CD4-positive, alpha-beta T cell treated with Interleukin-15 for 4 hours (primary cell): ENCODE measurements at places on chromosomes 7 and 10.

- DNase-seq: no peak
Measured at GRCh38 chr10:28982974-28983373, 305.7 kb downstream of the BAMBI start.

GRCh38 chr10:22631646-22632278 lies 82.6 kb downstream of the PIP4K2A start:
- no peak for DNase-seq

GRCh38 chr10:78047314-78047891 lies 13.7 kb downstream of the RPS24 start:
- DNase-seq: peak; percentile 77

GRCh38 chr7:93890464-93891068 lies at the start of gene TFPI2:
Gene TFPI2, minus strand, starts transcription at chr7:93890753. Its CDS starts 75 bp downstream, at chr7:93890678.
- no peak for DNase-seq

DNA sequence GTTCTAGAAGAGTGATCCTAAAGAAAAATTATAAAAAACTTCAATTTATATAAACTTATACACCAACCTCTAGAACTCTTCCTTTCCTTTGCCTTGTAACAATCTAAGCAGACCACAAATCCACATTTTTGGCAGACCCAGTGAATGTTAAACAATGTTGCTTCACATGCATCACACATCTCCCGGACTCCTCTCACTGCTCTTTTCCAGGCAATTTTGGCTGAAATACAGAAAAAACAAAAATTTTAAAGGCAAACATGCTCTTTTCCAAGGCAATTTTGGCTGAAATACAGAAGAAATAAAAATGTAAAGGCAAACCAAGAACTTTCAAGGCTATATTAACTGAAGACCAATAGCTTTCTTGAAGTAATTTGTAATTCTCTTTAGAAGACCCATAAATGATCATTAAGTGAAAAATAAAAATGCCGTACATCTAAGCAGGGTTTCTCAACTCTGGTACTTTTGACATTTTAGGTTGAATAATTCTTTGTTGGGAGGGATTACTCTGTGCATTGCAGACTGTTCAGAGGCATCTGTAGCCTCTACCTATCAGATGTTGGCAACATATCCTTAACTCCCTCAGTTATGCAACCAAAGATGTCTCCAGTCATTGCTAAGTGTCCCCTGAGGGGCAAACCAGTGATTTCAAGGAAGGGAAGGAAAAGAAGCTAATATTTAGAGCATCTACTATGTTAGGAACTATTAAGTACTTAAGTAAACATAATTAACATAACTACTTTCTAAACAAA lies 64.4 kb downstream of the NRBF2 start:
- no peak for DNase-seq

GRCh38 chr7:1532456-1533254 lies 2.2 kb downstream of the MAFK start:
- peak; percentile 69 for DNase-seq

DNA sequence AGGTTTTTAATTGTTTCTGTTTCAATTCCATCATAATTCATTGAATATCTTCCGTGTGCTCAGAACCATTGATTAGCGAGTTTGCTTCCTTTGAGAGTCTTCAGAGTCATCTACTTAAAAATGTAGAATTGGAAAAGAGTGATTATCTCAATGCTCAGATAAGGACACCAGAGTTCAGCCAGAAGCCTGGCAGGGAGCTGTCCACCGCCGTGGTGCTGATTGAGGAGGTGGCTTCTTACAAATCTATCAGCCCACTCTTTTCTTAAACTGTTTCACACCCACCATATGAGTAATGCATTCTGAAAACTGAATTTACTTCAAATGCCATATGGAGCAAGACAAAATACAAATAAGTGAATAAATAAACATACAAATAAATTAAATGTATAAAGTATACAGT lies 79.3 kb downstream of the INSYN2A start:
- no peak for DNase-seq

- DNase-seq: peak; percentile 54
Measured at GRCh38 chr10:32377458-32378259, 30.7 kb upstream of the EPC1 start.

GRCh38 chr7:93031795-93032194 lies 86.0 kb downstream of the SAMD9 start:
- DNase-seq: no peak

DNA sequence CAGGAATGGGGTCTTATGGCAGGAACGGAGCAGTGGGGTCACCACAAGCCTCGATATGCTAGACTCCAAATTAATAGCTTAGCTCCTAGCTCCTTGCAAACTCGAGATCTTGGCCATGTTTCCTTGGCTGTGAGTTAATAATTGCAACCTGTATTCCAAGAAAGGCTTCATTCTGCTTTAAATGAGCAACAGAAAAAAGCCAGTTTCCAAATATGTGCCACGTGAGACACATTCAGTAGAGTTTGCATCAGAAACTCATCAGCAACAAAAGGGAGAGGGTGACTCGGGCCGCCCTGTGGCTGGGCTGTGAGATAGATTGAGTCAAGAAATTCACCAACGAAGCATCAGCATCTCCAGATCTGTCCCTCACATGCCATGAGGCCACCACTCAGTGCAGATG lies 112.0 kb downstream of the NPTX2 start:
- DNase-seq: no peak

GRCh38 chr10:118981946-118982345 lies 47.6 kb upstream of the NANOS1 start:
- DNase-seq: no peak

DNA sequence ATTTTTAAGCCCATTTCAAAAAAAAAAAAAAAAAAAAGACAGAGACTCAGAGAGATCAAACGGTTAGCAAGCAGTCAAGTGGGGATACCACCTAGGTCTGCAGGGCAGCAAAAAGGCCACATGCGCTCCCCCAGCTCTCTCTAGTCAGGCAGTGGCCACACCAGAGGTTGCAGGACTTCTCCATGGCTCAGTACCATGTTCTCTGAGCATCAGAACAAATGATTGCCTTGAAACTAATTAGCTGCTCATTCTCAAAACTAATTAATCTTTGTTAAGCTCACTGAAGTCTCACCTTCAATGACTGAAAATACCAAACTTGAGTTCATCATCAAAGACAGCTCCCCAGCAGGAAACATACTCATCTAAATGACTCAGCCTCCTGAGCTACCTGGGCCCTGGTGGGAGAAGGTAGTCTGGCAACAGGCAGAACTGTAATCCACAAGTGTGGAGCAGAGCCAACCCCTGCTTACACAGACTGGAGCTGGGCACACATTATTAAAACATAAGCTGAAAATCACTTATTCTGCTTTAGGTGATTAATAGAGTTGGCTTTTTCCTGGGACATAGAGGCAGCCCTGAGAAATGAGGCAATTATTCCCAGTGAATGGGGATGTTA lies 319.6 kb downstream of the GRID1 start:
- DNase-seq: peak; percentile 6

DNA sequence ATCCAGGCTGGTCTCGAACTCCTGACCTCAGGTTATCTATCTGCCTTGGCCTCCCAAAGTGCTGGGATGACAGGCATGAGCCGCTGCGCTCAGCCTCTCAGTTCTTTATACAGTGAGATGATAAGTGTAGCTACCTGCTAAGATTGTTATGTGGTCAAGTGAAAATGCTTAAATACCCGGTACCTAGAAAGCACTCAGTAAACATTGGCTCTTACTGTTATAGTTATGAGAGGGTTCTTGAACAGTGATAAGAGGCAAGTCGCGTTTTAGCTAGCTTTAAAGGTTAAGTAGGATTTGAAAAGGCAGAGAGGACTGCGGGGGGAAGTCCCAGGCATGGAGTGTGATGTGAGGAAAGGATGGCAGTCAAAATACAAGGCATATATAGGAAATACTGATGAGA lies 4.5 kb downstream of the ZKSCAN1 start:
- no peak for DNase-seq

GRCh38 chr7:106566196-106566595 lies 94.8 kb downstream of the CCDC71L start:
- DNase-seq: no peak

- no peak for DNase-seq
Measured at GRCh38 chr7:109996927-109997326, 1094.0 kb upstream of the LRRN3 start.

- no peak for DNase-seq
Measured at GRCh38 chr7:21508538-21508937, 34.3 kb upstream of the DNAH11 start.

GRCh38 chr10:49364747-49365146 lies 31.1 kb downstream of the DRGX start:
- no peak for DNase-seq

GRCh38 chr7:150942001-150942590 lies 36.0 kb downstream of the KCNH2 start:
- peak; percentile 34 for DNase-seq

DNA sequence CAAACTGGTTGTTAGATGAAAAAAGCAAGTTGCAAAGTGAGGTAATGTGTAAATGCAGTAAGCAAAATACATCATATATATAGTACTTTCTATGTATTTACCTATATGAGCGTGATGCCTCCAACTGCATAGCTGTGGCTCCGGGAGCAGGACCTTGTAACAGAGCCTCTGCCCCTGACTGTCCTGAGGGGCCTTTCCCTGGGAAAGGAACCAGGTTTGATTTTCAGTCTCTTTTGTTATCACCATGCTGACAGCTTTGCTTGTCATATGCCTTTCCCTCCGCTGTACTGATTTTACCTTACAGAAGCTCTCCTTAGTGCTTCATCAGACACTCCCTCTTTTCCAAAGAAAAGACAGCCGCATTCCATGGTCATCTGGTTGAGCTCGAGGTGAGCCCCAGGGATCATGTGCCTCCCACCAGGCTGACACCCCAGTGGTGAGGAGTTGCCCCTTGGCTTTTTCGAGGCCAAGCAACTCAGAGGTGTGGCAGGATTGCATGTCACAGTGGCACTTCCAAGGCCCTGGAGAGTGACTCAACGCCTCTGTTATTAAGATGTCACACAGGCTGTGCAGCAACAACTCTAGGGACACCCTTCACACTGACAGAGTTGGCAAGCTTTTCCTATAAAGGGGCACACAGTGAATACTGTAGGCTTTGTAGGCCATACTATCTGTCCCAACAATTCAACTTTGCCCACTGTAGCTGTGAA lies 78.9 kb downstream of the ALOX5 start:
- no peak for DNase-seq

- no peak for DNase-seq
Measured at GRCh38 chr7:67955061-67955460, 958.4 kb downstream of the TYW1 start.

DNA sequence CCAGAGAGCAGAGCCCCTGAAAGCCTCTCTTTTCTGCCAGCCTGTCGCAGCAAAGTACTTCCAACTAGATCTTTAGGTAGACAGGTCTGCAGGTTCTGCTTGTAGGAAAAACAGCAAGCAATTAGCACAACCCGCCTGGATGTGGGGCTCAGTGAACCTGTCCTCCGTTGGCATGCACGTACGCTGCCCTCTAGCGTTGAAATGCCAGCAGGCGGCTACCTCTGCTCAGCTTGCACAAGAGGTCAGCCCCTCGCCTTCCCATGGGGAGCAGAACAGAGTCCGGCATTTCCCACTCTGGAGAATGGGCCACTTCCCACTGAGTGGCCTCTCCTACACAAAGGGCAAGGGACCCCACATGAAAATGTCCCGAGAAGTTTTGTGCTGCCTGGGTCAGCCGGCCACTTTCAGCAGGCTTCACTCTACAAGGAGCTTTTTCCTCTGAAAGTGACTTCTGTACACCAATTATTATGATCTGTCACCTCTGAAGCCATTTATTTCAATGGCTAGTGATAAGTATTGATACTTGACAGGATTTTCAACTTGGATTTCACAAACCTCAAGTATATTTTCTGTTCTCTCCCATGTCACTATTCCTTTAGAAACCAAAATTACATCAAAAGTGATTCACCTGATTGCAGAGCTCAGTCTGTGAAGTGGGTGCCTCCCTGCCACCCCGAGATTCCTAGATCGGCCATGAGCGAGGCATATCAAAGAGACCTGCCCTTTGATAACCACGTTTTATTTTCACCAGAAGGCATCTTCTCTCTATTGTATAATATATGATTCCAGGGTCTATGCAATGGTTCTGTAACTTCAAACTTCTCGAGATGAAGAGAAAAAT lies 56.7 kb downstream of the JCAD start:
- DNase-seq: peak; percentile 43

- no peak for DNase-seq
Measured at GRCh38 chr10:45000138-45000751, 478 bp upstream of the ZNF22 start.

DNA sequence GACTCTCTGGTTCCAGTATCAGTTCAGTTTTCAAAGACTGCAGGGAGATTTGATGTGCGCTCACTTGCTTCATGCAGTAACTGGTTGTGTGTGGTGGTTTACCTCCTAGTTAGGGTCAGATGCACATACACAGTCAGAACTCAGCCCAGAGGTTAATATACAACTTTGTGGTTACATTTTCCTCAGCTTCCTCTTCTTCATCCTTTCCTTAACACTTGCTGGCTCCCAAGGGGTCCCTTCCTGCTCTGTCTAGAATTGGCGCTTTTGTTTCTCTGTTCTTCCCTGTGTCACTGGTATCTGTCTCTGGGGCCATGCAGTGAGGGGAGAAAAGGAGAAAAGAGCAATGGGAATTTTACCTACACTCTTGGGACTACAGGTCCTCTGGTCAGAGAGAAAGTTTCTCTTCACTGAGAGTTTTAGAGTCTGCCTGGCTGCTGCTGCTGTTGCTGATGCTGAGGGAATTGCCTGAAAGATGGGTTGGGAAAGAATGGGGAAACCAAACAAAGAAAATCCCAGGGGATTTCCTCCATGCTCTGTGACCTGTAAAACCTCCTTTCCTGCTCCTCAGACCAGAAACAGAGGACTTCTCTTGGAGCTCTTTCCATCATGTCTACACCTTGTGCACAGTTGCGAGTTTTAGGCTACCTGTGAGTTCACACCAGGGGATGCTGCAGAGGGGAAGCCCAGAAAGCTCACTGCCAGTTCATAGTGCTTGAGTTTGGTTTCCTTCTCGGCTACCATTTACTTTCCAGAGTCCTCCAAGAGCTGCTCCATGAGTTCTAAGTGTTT lies 74.6 kb downstream of the WDFY4 start:
- no peak for DNase-seq

DNA sequence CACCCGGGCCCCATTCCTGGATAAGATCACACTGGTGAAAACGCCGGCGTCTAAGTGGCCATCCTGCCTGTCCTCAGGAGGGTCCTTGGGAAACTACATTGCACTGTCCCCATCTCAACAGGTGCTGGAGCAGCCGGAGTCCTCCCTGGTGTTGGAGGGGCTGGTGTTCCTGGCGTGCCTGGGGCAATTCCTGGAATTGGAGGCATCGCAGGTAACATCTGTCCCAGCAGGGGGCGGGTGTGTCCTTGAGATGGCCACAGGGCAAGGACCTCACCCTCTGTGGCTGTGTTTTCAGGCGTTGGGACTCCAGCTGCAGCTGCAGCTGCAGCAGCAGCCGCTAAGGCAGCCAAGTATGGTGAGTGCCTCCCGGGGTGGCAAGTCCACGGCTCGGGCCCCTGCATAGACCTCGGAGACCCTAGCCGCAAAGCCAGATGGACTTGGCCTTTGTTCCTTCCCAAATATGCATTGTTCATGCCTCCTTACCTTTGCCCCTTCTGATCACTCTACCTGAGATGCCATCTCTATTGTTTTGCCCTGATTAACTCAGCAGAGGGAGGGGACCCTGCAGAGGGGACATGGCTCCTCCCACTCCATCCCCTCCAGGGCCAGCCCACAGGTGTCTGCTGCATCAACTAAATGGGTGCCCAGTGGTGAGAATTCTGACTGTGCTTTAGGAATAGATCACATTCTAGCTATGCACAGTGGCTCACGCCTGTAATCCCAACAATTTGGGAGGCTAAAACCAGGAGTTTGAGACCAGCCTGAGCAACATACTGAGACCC lies 23.8 kb downstream of the ELN start:
- no peak for DNase-seq
